ENCODE measurements at places on chromosomes 13 and 19.

DNA sequence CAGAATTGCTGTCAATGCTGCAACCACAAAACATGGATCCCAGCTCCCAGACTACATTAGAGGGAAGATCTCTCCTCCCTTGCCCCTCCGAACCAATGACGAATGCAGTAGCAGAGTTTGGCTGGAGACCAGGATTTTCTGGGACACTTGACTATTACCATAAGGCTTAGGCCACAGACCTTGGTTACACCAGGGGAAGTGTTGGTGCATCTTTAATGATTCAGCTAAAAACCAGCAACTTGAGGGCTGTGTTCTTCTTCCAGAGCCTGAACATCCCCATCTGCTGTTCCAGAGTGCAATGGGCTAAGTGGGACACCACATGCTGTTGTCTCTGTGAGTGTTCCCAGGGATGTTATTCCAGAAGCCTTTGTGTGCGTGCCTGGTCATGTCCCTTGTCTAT lies 528.2 kb downstream of the LMO7 start:
- DNase-seq = no peak

- DNase-seq = no peak
These were observed 110.4 kb upstream of the KL start for GRCh38 chr13:32905864-32906180.

DNA sequence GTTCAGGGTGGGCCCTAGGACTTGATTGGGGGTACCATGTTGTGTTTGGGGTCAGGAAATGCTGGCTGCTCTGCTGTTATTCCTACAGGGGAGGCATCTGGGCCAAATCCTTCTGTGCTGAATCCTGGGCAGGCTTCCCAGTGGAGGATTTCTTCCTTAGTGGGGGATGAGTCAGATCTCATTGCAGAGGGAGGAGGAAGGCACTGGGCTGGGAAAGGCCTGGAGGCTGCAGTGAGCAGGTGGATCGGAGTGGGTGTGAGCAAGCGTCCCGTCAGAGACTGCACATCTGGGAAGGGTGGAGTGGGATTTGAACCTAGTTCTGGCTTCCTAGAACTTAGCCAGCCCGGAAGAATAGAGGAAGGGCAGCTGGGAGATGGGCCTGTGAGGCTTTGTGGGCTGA lies 11.5 kb downstream of the CCDC124 start:
- DNase-seq = no peak

- DNase-seq = no peak
These were observed 338.6 kb downstream of the KCNRG start for GRCh38 chr13:50353651-50354415.

DNA sequence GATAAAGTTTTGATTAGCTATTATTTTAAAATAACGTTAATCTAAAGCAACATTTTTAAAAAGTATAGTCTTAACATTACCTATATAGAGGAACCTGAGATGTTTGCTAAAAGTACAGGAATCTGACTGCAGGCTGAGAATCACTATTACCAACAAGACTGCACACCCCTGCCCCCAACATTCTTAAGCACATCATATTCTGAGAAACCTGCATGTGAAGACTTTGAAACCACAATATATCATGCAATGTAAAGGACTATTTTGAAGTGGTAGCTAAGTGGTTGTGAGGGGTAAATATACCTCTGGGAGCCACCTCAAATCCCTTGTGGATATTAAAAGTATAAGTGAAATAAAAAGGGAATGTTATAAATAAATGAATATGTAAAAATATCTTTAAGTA lies 119.0 kb upstream of the KLF12 start:
- DNase-seq = no peak

DNA sequence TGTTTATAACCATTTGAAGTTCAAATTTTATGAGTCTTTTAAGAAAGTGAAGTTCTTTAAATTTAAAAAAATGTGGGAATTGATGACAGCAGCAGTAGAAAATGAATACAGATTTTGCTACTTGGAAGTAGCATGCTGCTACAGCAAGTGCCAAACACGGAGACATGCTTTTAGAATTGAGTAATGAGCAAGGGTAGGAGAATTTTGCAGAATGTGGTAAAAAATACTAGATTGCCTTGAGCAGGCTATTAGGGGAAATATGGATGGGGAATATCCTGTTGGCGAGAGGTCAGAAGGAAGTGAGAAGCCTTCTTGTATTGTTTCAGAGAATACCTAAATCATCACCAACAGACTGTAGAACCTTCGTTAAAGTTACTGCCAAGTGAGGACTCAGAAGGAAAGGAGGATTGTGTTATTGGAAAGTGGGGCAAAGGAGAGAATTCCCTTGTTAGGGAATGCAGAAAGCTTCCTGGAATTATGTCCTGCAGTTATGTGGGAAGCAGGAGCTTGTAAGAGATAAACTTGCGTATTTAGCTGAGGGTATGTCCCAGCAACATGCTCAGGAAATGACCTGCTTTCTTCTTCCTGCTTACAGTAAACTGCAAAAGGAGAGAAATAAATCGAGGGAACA lies 32.4 kb upstream of the OXGR1 start:
- DNase-seq = no peak

GRCh38 chr13:70505809-70506208 lies 397.6 kb upstream of the KLHL1 start:
- DNase-seq = no peak

DNA sequence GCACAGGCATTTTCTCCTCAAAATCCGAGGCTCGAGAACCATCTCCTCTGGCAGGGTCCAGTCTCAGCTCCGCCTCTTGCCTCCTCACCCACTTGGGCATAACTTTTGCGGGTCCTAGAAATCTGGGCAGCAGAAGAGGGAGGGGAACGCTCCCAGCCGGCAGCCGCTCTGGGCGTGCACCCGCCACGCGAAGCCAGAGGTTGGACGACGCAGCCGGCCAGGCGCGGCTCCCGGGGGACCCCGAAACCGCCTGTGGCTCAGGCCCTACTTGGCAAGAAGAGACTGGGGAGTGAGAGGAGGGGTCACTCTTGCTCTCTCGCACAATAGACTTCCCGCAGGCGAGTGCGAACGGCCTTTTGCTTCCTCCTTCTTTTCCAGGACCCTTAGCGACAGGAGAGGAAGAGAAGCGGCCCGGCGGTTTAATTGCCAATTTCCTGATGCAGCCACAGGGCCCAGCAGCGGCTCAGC lies 6.0 kb upstream of the SOX1 start:
- no peak for DNase-seq

DNA sequence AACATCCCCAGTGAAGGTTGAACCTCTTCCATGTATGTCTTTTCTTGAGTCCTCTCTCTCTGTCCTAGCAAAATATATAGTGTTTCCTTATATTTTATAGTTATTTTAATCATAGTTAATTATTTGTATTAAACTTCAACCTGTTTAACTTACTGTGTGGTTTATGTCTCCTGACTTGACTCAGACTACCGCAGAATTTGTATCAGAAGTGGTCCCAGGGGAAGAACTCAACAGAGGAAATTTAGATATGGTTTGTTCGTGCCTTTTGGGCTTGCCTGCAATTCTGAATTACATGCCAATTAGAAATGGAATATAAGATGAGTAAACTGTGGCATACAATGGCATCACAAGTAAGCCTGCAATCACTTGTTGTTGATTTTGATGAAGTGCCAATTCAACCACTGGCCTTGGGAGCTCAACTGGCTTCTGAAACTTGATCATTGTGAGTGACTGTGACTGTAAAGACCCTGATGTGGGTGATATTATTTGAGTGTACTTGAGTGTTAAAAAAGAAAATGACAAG lies 1459.5 kb upstream of the PCDH20 start:
- DNase-seq = no peak

DNA sequence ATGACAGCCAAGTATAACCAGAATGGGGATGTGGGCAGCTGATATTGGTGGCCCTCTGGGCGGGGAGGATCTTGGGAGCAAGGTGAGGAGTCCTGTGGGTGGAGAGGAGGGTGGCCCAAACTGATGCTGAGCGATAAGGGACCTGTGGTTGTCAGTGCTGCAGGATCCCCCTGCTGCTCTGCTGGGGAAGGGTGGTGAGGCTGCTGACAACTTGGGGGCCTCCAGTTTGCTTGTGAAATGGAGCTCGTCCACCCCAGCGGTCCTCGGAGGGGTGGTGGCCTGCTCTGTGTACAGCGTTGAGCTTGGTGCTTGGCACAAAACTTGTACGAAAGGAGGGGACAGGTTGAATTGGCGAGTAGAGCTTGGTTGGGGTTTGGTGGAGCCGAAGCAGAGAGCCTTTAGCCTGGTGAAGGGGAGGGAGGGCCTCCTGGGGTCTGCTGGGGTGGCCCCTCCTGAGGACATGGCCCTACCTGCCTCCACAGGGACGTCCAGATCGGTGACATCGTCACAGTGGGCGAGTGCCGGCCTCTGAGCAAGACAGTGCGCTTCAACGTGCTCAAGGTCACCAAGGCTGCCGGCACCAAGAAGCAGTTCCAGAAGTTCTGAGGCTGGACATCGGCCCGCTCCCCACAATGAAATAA lies 2.9 kb downstream of the RPS11 start:
- DNase-seq = no peak

GRCh38 chr13:97648171-97648880 lies 214.4 kb downstream of the RAP2A start:
- DNase-seq = no peak

DNA sequence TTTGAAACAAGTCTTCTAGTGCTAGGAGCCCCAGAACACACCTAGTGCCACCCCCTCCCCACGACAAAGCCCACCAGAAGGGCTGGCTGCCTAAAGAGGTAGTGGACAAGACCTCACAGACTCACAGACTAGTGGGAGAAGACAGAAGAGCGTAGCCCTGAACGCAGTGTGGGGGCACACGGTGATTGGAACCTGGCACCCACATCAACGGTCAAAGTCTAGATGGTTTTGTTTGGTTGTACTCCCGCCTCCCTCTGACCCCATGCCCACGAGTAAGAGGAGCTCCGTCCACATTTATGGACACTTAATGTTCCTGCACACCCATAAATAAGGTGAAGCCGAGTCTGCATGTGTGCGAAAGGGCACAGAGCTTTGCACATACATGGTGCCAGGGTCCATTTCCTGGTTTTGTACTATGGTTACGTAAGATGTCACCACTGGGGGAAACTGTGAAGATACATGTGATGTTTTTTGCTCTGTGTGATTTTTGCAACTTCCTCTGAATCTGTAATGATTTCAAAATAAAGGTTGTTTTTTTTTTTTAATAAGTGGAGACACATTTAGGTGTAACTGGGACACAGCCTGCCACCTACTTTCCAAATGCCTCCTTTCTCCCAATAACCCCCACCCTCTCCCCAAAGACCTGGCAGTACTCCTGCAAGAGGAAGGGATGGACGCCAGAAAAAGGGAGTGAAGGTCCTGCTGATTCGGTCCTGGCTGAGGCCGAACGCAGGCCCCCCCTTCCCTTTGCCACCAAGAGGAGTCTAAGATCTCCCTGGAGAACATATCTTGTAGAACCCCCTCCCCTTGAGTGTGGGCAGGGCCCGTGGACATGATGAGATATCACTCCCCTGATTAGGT lies 72.8 kb downstream of the GNG7 start:
- DNase-seq = no peak

DNA sequence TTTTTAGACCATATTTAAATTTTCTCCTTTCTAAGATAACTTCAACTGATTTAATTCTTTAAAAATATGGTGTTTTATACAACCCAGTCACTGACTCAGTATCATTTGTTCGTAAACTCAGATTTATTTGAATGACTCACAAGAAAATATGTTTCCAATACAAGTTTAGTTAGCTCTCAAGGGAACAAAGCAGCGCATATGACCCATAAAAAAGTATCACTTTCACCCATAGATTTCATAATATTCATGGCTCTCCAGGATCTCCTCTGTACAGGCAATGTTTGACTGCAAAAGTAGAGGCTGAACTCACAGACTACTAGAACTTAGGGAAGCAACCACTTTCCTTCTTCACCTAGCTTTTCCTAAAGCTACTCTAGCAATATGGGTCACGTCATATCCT lies 405.6 kb upstream of the PCDH9 start:
- DNase-seq = no peak

- DNase-seq = no peak
These were observed 34.9 kb upstream of the HOMER3 start for GRCh38 chr19:18975869-18976268.

DNA sequence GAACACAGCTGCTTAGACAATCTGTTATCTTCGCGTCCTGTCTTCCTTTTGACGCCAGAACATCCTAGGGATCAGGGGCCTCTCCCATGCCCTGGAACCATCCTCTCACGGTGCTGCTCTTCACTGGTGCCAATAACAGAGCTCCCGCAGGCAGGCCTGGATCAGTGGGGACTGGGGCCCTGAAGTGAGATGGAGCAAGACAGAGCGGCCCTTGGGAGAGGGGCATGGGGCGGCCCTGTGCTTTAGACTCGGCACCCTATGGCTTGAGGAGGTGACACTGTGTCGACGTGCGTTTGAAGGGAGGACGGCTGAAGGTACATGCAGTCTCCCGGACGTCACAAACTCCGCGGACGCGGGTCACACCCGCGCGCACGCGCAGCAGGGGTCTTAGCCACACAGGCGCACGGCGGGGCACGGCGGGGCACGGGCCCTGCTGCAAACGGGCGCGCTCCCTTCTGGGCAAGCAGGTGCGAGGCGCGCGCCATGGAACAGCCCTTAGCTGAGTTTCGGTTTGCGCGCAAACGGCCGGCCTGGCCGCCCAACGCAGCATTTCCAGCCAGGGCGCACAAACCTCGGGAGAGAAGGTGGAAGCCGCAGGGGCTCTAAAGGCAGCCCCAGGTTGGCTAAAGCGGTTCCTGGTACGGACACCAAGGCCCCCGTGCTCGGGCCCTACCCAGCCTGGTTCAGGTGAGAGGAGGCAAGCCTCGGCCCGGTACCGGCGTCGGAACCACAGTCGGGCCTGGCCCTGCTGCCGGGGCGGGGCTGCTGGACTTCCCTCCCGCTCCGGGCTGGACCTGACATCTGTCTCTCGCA lies 16.5 kb upstream of the RNF17 start:
- DNase-seq = no peak

DNA sequence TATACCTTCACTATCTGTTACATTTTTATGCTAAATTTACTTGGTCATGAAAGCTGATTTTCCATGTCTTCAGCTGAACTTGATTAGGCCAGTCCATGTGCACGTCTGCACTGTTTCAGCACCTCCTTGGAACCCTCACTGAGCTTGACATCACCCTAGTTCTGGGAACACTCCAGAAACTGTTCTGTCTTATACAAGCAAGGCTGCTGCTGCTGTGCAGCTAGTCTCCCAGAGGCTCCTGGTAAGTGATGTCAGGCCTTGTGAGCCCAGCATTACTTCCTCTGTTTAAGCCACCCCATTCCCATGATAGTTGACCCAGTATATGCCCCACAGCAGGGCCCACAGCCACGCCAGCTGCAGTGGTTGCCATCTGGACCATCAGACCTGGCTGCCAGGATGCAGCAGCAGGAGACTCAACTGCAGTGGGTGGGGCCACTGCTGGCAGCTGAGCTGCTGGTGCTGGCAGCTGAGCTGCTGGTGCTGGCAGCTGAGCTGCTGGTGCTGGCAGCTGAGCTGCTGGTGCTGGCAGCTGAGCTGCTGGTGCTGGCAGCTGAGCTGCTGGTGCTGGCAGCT lies 90.5 kb upstream of the AKAP11 start:
- DNase-seq = no peak

- no peak for DNase-seq
These were observed 989 bp downstream of the NFILZ start for GRCh38 chr19:8631425-8631819.

GRCh38 chr19:5615756-5616327 lies 6.7 kb downstream of the SAFB2 start:
- DNase-seq = no peak

- DNase-seq = no peak
These were observed 13.2 kb downstream of the ADGRE3 start for GRCh38 chr19:14661372-14661924.

Data from stimulated activated CD4-positive, alpha-beta T cell treated with anti-CD3 and anti-CD28 coated beads, Interleukin-2, amount 100 ng/mL, for 48 hours (primary cell).